ENCODE measurements at places on chromosomes 7 and 10.

DNA sequence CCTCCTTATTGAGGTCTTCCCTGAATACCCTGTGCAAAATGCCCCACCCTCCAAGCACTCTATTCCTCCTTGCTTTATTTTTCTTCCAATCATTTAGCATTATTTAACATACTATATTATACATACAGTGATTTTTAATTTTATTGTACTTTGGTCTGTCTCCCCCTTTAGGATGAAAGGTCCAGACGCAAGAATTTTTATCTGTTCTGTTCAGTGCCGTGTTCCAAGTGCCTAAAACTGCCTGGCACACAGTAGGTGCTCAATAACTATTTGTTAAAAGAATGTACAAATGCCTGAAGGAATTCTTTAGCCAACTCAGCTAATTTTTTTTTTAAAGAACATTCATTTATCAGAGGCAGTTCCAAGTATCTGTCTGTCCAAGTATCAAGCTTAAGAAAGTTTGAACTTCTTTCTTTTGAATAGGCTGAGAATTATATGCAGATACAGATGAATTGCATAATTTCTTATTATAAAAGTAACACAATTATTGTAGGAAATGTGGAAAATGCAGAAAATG is 34.1 kb upstream of the SLC25A13 start:
- DNase-seq = no peak

- DNase-seq = peak; percentile 70
Observed at GRCh38 chr10:28734938-28735759, 57.8 kb downstream of the BAMBI start.

- DNase-seq = no peak
Observed at GRCh38 chr10:91983416-91983815, 59.8 kb downstream of the BTAF1 start.

DNA sequence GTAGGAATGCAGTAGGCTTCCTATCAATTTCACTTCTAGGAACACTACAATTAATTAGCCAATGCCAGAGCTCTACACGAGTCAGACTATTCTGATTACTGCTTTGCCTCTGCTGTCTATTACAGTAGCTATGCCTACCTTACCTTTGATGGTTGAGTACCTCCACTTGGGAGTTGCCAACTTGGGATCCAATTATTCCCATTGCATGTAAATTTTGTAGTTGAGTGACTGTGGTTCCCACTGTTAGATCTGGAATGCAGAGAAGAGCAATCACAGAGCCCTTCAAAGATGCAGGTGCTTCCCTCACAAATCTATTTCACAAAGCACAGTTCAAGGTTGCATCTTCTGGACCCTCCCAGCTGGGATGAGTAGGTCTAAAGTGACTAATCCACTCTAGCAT is 62.9 kb upstream of the AASS start:
- no peak for DNase-seq

DNA sequence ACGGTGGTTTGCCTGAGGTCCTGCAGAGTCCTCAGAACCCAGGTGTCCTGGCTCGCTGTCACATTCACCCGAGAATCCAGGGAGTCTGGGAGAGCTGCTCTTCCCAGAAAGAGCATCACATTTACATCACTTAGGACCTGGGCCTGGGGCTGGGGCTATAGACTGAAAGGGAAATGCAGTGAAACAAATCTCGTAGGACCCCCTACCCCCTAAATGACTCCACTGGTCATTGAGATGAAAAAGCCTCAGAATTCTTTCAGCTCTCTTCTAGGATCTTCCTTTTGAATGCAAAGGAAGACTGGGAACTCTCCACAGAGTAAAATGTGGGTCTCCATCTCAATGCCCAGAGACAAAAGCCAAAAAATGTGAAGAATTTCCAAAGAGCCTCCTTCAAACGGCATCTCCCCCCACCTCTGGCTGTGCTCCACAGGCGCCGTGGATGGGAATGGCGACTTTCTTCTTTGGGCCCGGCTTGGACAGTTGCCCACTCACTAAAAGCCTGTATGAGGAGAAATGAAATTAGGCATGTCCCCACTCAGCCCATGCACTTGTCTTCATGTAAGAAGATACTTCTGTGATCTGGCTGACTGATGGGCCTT is 49.0 kb upstream of the PODXL start:
- no peak for DNase-seq

- no peak for DNase-seq
Observed at GRCh38 chr7:100886142-100886935, 3.2 kb downstream of the UFSP1 start.

- DNase-seq = no peak
Observed at GRCh38 chr7:30244340-30244739, 40.1 kb upstream of the ZNRF2 start.

- peak; percentile 80 for DNase-seq
Observed at GRCh38 chr7:38463277-38464225, 167.6 kb downstream of the AMPH start.

Measured in LHCN-M2 (cell line).